ENCODE measurements at places on chromosomes 12 and 14.

DNA sequence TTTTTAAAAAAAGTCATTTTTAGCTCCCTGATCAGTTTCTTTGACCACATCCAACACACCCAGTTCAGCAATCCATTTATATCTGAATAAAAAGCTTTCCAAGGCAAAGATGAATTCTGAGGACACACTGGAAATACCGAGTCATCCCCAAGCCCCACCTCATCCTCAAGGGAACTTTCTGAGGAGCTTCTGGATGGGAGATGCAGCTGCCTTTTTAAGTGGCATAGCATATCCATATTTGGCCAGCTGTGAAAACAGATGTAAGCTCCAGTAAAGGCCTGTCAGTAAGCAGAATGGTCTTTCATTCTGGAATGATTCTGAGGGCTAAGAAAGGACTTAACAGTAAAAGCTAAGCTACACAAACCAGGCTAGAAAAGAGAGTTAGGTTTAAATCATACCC lies 18.4 kb downstream of the ZFYVE1 start:
- no peak for DNase-seq

DNA sequence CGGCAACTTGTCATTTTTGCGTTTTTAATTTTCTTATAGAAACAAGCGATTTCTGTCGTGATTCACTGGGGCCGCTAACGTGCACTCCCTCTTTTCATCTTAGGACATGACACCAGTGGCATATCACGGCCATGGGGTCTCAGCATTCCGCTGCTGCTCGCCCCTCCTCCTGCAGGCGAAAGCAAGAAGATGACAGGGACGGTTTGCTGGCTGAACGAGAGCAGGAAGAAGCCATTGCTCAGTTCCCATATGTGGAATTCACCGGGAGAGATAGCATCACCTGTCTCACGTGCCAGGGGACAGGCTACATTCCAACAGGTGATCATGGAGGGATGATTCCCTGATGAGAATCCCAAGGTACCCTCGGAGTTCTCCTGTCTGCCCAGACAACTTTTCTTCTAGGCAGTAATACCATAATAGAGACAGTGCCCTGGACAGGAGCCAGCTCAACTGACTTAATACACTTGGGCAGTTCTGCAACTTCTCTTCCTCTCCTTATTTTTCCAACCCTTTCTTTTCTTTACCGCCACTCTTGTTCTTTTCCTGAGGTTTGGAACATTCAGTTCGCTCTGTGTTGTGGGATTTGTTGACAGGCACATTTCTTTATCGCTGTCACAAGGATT lies 821 bp downstream of the TMEM106C start:
- no peak for DNase-seq

DNA sequence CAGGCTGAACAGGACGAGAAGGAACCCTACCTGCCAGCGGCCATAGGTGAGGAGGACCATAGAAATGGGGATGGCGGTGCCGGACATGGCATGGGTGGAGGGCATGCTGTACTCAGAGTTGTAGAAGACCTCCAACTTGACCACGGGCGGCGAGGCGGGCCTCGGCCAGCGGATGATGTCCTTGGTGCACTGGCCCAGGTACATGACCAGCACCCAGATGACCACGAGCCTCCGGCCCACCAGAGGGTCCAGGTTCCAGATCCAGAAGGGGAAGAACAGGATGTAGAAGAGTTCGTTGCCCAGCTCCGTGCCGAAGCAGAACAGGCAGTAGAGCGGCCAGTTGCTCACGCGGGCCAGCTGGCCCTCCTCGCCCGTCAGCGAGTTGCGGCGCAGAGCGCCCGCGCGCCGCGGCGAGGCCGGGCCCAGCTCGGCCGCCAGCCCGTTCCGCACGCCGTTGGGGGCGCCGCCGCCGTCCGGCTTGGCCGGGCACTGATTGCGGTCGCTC lies 582 bp downstream of the SGPP1 start:
- DNase-seq = peak; percentile 88

GRCh38 chr12:42474391-42474790 lies 115.2 kb downstream of the PRICKLE1 start:
- peak; percentile 33 for DNase-seq

GRCh38 chr12:96503976-96504375 lies 14.6 kb downstream of the CFAP54 start:
- DNase-seq = no peak

GRCh38 chr12:16599081-16599480 lies 6.9 kb downstream of the LMO3 start:
- no peak for DNase-seq

DNA sequence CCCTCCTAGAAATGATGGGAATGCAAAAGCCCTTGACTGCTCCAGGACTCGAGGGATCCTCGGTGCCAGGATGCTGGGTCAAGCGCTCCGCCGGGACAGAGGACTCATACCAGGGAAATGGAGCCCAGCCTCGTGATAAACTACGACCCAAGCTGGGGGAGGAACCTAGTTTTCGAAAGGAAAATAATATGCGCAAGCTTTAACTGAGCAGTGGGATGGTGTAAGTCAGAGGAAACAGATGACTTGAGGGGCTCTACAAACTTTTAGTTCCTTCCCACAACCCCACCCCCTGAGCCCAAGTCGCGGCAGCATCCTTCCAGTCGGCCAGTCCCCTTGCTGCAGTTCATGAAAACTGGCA lies 654 bp upstream of the SUPT16H start:
- no peak for DNase-seq

DNA sequence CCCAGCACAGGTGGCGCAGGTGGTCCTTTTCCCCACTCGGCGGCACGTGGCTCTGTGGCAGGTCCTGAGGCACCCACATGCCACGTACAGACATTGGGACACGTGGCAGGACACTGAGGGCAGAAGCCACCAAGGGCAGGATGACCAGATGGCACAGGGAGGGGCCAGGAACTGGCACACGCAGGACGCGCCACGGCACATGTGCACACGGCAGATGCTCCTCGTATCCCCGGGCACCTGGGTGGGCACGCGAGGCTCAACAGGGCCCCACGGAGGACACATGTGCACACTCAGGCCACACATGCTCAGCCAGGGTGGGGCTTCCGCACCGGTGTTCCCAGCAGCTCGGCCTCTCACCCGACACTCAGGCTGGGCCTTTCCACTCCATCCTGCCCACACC lies 52.0 kb downstream of the FBRSL1 start:
- no peak for DNase-seq

GRCh38 chr12:6959805-6960592 lies 8.8 kb downstream of the PTPN6 start:
- DNase-seq = no peak

GRCh38 chr12:23455283-23455682 lies 494.2 kb downstream of the SOX5 start:
- no peak for DNase-seq

DNA sequence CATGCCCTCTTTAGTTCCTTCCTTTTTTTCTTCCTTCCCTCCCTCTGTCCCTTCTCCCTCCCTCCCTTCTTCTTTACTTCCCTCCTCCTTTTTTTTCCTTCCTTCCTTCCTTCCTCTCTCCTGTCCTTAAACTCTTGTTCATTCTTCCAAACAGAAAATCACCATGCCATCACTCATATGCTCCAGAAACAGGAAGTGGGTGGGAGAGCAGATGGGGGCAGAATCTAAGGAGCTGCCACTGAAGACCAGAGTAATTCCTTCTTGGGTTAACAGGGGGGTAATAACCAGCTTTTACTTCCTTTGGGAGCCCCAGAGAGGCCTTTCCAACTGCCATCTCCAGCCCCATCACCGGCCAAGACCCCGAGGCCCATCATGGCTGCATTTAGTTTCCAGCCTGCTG lies 51.2 kb downstream of the SVOP start:
- no peak for DNase-seq

- no peak for DNase-seq
Observed at GRCh38 chr14:45194964-45195363, 58.0 kb downstream of the MIS18BP1 start.

DNA sequence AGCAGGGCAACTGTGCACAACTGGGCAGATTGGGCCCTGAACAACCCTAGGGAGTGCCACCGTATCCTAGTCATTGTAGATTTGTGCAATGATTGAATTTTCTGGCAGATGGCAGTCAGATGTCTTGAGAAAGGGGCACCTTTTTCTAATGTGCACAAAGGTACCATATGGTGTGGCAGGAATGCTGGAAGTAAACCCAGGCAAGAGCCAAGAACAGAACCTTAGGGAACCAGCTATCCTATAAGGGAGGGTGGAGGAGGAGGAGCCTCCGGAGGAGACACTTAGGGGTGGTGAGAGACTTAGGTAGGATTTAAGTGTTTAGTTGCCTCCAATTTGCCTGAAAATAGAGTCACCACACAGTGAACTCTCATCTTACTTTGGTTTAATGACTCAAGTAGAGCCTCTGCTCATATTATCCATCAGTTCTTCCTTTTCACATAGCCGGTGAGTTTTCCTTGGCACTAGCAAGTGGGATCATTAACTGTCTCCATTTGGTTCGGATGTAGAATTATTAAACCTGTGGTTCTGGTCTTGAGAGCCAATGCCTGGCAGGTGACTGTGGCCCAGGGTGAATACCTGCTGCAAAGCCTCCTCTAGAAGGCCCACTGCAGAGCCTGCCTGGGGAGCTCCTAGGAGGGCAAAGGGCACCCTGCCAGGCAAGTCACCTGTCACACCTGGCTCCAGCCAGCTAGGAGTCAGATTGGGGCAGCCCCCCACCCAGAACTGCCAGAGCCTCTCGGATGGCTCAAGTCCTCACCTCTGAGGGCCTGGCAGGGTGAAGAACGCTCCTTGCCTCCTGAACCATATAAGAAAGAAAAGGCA lies 184.4 kb upstream of the HIF1A start:
- DNase-seq = no peak

DNA sequence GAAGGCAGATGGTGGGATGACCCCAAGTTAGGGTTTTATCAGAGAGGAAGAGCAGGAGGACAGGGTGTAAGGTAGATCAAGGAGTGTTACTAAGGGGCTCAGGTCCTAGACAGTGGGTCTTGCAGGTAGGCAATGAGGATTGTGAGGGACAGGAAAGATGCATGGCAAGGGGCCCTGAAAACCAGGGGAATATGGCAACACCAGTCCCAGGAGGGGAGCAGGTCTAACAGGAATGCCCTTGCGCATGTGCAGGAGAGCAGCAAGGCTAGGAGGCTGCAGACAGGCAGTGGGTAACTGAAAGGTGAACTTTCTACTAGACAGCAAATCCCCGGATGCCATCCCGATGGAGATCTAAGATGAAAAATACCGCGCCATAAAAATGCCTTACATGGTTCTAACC lies 211.3 kb downstream of the ALG10 start:
- DNase-seq = no peak

DNA sequence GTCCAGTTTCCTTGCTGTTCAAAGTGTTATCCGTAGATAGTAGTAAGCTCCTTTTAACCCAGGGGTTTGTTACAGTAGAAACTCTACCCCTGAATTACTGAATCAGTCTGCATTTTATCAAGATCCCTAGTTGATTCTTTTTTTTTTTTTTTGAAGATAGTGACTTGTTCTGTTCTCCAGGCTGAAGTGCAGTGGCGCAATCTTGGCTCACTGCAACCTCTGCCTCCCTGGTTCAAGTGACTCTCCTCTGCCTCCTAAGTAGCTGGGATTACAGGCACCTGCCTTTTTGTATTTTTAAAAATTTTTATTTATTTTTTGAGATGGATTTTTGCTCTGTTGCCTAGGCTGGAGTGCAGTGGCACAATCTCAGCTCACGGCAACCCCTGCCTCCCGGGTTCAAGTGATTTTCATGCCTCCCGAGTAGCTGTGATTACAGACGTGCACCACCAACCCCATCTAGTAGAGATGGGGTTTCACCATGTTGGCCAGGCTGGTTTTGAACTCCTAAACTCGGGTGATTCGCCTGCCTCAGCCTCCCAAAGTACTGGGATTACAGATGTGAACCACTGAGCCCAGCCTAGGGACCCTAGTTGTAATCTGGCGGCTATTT lies 10.5 kb downstream of the LARP4 start:
- no peak for DNase-seq
